ENCODE measurements at places on chromosomes 5 and 9. TPM values are rescaled to one million over a fixed set of nuclear protein-coding genes. Genes with fewer than 3 reads are reported as not detected.

GRCh38 chr9:3508521-3509291, 17.1 kb downstream of the RFX3 start:
- no peak for DNase-seq

The PARP8 gene
- total RNA-seq: 1.9 TPM

GRCh38 chr9:93949694-93950449, 5.3 kb downstream of the BARX1 start:
- DNase-seq: peak; percentile 26

GRCh38 chr5:180259260-180259611, 32.6 kb downstream of the MAPK9 start:
- DNase-seq: no peak

The AGXT2 gene
- not detected for total RNA-seq

DNA sequence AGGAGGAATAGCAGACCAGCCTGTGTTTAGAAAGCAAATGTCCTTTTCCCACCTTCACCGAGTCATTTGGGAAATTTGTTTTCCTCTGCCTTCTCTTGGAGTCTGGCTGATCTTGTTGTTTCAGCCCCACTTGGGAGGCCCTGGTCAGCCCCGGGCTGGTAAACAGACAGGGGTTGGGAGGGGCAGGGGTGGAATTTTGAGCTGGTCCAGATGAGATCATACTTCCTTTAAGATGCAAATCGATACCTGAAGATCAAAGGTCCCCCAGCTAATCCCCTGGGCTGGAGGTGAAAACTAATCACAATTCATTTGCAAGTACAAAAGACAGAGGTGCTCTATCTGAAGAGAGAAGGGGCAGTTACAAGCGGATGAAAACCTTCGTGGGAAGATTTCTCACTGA, 118.4 kb downstream of the PAPPA start:
- DNase-seq: no peak

DNA sequence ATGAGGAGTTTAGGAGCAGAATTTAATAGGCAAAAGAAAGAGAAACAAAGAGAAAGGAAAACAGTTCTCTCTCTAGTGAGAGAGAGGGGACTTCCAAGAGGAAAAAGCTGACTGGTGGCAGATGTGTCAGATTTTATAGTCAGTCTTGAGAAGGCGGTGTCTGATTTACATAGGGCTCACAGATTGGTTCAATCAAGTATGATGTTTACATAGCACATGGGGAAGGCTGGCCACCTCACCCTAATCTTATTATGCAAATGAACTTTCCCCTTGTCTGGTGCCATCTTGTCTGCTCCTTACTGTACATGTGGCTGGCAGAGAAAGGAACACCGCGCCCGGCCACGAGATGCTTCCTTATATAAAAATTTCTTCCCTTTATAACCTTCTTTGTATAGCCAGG, 24.7 kb downstream of the UNC13B start:
- no peak for DNase-seq

GRCh38 chr5:59873113-59873512, 20.4 kb downstream of the PDE4D start:
- peak; percentile 75 for DNase-seq

GRCh38 chr9:74821636-74822035, 66.1 kb downstream of the TRPM6 start:
- no peak for DNase-seq

DNA sequence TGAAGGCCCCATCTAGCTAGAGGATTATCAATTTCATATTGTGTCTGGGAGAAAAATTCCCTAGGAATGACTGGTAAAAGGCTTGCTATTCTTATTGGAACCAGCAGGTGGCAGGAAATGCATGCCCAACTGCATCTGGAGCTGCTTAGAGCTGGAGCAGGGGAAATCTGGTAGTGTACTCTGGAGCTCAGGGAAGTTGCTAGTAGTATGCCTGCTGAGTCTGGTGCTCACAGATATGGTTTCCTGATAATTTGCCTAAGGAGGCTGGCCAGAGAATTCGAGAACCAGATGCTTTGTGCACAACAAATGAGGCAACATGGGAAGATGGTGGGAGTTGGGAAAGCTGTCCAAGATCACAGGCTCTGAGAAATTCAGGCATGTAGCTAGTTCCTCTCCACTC, 53.7 kb downstream of the G3BP1 start:
- peak; percentile 78 for DNase-seq

DNA sequence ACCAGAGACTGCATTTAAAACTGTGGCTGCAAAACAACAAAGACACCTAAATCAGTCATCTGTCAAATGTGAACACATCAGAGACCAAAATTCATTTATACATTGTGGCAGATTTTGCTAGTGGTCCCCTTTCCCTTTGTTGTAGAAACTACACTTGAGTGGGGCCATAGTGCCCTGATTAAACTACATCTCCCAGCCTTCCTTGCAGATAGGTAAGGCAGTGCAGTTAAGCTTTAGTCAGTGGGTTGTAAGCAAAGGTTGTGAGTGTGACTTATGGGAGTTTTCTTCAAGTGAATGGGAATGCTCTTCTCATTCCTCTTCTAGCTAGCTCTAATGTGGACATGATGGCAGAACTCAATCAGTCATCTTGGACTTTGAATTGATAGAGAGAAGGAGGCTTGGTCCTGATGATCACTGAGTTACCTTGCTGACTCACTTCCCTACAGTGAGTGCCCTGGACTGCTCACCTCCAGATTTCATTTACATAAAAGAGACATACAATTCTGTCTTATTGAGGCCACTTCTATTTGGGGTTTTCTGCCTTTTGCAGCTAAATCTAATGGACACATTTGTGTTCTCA, 35.2 kb upstream of the SPARC start:
- no peak for DNase-seq

DNA sequence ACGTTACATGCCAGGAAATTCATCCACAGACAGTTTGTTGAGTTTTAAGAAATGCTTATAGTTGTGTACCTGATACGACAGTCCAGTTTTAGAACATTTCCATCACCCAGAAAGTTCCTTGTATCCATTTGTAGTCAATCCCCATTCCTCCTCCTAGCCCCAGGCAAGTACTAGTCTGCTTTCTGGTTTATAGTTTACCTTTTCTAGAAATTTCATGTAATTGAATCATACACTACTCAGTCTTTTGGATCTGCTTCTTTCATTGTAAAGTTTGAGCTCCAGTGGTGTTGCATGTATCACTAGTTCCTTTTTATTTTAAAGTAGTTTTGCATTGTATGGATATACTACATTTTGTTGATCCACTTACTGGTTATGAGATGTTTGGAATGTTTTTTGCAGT, 291.2 kb downstream of the AOPEP start:
- peak; percentile 37 for DNase-seq

All from GM23248 (cell line).